NCI-H1436 (cell line): ENCODE measurements at places on chromosomes 11 and 22.

DNA sequence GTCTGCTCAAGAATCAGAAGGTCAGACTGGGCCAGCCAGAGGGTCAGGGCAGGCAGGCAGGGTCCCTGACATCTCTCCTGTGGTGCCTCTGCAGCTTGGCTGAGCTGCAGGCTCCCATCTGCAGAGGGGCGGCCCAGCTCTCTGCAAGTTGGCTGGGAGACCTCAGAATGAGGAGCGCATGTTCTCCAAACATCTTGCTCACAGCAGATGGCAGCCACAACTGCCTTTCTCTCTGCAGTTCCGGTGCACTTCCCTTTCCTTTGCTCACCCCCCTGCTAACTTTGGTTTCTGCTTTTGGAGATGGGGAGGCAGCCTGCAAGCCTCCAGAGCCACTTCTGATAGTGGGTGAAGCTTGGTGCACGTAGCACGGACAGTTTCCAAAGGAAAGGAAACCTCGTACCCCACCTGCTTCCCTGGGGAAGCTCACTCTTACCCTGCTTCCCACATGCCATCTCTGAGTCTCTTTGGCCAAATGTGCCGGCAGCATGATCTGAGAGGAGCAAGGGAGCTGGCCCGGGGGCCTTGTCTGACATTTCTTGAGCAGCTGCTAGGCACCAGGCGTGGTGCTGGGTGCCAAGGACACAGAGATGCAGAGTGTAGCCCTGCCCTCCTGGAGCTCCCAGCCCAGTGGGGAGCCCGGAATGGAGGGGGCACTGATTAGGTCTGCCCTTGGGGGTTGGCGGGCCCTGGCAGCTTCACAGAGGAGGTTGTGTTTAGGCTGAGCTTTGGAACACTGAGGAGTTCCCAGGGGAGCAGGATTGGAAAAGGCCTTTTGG, 18.2 kb downstream of the DAGLA start:
- DNase-seq: no peak

GRCh38 chr11:459511-460220, 9.6 kb downstream of the PTDSS2 start:
- no peak for DNase-seq

- DNase-seq: no peak
These were observed 3.3 kb downstream of the CAPN5 start for GRCh38 chr11:77069969-77070582.

GRCh38 chr11:59401262-59401552, 25.0 kb downstream of the OR5A2 start:
- DNase-seq: no peak

GRCh38 chr11:122920579-122920978, 38.0 kb downstream of the JHY start:
- peak; percentile 84 for DNase-seq

DNA sequence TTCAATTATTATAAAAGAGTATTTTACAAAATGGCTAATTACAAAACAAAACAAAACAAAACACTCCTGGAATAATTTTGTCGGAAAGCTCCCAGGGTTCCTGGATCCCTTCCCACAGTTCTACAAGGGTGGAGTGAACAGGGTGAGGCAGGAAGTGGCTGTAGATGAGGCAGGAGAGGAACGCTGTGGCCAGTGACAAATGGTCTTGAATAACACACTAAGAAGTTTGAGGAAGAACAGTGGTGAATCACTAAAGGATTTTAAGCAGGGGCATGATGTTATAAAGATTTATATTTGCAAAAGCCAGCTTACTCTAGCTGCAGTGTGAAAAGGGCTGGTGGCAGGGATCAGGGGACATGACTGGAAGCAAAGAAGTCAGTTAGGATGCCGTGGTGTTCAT, 33.8 kb upstream of the APOA1 start:
- DNase-seq: no peak

DNA sequence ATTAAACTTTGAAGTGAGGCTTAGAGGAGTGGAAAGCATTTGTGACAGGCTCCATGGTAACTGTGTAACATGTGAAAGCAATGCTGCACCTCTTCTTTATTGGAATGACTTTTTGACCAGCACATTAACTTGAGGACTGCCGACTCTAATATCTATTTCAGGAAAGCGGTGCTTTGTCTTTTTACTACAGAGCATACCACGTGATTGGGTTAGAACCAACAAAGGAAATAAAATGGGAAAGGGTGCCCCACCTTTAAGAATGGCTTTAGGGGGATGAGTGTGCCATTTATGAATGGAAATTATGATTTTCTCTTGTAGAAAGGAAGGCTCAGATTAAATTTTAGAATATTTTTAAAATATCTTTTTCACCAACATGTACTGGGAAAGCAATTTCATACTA, 57.3 kb upstream of the VPREB1 start:
- no peak for DNase-seq

GRCh38 chr11:47328449-47329390, 23.8 kb downstream of the MYBPC3 start:
- no peak for DNase-seq

- no peak for DNase-seq
These were observed 155.5 kb upstream of the DDI1 start for GRCh38 chr11:103880968-103881367.

DNA sequence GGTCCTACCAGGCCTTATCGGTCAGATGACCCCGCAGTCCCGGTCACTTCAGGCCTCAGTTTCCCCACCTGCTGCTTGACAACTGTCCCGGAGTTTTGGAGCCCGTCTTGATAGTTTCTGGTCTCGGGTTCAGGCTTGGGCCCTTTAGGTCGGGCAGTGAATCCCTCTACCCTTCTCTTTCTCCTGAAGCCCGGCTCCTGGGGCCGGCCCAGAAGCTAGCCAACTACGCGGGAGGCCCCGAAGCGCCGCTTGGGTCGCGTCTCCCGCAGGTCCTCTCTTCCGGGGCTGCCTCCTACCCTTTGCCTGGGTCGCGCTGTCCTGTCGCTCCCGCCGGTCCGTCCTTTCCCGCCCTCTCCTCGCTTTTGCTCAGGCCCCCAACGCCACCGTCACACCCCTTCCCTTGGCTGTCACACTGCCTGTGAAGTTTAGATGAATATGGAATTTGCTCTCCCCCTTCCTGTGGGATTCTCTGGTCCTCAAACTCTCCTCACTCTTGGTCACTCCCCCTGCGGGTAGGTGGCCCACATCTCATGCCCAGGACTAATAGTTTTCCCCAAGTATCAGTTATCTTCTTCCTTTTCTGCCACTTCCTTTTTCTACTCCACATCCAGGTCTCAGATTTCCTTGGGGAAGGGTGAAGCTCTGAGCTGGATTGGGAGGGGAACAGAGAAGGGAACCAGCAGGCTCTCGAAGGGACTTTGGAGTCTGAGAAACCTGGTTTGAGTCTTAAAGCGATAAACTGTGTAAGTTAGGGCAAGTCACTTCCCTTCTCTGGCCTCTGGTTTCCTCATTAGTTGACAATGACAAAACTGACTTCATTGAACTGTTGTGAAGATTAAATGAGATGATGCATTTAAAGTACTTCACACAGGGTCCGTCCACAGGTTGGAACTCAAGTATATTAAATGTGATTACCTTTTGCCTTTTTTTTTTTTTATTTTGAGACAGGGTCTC, 790 bp downstream of the RAB1B start:
- no peak for DNase-seq

- DNase-seq: no peak
These were observed 1.7 kb downstream of the CHST1 start for GRCh38 chr11:45663486-45664375.

DNA sequence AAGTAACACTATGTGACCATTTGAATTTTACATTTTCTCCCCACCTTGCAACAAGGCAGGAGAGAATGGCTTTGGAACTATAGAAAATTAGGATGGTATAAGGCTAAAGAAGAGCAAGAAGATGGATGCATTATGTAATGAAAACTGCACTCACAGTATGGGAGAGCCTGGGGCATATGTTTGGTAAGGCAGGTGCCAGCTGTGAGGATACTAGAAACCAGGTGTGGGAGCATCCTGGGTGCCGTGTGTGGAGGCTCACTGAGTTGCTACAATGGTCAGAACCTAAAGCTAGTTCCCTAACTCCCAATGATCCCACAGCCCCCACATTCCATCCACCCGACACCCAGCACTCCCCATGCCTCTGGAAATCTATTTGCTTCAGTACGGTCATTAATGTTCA, 42.9 kb downstream of the UBASH3B start:
- DNase-seq: no peak

- DNase-seq: no peak
These were observed 44.2 kb downstream of the CTNND1 start for GRCh38 chr11:57805780-57806179.

- no peak for DNase-seq
These were observed 65.7 kb downstream of the NECTIN1 start for GRCh38 chr11:119663279-119663678.

DNA sequence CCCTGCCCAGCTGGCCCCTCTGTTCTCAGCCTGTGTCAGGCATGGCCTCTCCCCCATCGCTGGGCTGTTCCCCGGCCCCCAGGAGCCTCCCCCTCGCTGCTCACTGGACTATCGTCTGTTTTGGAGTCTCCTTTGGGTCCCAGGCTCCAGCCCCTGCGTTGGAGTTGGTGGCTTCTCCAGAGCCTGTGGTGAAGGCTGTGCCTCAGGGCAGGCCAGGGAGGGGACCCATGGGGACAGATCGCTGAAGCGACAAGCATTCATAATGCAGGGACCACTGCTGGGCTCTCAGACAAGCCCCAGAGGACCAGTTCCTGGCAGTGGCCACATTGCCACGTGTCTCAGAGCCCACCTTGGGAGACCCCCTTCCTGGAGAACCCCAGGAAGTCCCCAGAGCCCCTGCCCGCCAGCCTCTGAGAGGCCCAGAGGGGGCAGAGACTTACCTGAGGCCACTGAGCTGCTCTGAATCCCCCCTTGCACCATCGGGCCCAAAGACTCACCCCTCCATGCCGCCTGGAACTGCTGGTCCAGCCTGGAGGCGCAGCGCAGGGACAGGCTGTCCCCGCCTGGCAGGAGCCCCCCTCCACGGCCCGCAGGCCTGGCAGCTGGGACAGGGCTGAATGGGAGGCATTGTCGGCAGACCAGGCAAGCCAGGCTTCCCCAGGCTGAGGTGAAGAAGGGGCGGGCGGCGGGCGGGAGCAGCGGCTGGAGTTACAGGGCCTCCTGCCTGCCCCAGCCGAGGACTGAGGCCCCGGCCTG, at the start of gene CHADL:
TSS of gene CHADL (minus strand) at position 555 of the 756 bp plus-strand sequence. CDS start at position 505, 50 bp downstream.
- no peak for DNase-seq

DNA sequence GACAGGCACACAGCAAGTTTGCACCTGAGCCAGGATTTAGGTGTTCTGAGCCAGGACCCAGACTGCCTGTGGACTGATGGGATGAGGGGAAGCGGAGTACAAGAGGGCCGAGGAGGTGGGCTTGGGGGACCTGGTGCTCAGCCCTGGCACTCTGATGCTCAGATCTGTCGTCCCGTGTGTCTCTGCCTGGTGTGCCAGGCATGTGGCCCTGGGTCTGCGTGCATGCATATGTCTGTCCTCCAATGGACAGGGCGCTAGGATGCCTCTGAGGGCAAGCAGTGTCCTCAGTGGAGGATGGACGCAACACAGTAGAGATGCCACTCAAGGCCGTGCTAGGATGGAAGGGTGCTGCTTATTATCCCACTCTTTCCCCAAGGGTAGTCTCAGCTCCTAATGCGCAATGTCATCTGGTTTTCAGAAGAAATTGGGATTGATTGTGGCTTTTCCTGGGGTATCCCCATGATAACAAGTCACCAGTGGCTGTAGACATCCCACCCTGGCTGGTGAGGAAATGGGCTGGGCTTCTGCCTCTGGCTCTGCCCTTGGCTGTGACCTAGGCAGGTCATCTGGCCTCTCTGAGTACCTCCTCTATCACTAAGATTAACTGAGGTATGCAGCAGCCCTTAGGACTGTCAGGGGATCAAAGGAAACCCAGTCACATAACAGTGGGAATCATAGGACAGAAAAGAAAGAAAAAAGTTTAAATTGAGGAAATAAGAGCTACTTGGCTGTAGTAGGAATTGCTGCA, 35.7 kb upstream of the SUSD2 start:
- no peak for DNase-seq

DNA sequence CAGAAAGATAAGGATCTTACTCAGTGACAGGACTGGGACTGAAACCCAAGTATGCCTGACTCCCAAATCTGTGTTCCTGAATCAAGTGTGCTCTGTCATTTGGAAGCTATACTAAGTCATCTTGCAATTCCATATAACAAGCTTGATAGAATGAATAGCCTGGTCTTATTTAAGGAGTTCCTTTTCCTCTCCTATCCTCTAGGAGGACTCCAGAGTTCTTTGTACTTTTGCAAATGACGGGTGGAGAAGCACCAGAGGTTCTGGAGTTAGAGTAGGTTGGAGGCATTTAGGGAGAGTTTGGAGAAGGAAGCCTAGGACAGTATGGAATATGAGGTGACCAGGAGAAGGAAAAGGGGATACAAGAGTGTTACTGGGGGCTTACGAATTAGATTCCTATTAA, 92.9 kb upstream of the RCN1 start:
- no peak for DNase-seq

DNA sequence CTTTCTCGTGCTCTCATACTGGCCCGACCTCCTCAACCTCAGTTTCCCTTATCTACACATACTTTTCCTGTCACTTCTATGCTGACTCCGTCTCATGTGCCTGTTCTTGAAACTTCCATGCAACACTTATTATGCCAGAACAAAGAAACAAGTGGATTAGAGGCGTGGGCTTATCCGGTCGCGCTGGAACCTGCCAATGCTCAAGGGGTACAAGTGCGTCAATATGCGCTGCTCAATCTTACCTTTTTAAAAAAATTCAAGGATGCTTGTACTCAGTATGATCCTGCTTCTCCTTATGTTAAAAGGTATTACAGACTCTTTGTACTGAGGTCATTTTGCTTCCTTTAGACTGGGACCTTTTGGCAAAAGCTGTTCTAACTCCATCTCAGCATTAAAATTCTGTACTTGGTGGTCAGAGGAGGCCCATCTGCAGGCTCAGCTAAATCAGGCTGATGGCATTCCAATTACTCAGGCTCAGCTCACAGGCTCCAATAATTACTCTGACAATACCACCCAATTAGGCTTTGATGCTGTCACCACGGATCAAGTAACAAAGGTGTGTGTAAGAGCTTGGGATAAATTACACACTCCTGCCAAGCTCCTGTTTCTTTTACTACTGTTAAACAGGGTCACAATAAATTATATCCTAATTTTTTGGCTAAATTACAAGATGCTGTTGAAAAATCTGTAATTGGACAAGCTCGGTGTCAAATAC, 26.3 kb upstream of the ALDH3B2 start:
- peak; percentile 29 for DNase-seq

- DNase-seq: no peak
These were observed 248.1 kb downstream of the OPCML start for GRCh38 chr11:133284156-133284555.

GRCh38 chr22:36781656-36782627, 6.0 kb upstream of the IFT27 start:
- peak; percentile 57 for DNase-seq

DNA sequence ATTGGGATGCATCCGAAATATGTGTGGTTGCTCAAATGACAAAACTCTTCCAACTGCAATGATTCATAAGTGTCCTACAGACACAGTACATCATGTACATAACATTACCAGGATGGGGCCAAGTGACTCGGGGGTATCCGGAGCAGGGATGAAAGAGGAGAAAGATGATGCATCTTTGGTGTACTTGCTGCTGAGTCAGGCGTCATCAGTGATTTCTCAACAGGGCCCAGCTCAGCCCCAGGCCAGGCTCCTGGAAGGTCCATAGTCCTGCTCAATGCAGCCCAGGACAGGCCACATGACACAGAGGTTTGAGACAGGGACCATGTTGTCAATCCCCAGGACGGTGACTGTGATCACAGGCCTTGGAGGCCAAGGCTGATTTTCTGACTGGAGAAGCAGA, 59.3 kb downstream of the GGTLC2 start:
- DNase-seq: no peak

- DNase-seq: no peak
These were observed 74.6 kb downstream of the ARHGEF12 start for GRCh38 chr11:120410622-120411380.

GRCh38 chr22:22216450-22216959, 28.1 kb upstream of the VPREB1 start:
- DNase-seq: no peak

GRCh38 chr11:70738661-70739060, 340.3 kb downstream of the CTTN start:
- DNase-seq: no peak
